ENCODE measurements at places on chromosomes 2 and 18.

DNA sequence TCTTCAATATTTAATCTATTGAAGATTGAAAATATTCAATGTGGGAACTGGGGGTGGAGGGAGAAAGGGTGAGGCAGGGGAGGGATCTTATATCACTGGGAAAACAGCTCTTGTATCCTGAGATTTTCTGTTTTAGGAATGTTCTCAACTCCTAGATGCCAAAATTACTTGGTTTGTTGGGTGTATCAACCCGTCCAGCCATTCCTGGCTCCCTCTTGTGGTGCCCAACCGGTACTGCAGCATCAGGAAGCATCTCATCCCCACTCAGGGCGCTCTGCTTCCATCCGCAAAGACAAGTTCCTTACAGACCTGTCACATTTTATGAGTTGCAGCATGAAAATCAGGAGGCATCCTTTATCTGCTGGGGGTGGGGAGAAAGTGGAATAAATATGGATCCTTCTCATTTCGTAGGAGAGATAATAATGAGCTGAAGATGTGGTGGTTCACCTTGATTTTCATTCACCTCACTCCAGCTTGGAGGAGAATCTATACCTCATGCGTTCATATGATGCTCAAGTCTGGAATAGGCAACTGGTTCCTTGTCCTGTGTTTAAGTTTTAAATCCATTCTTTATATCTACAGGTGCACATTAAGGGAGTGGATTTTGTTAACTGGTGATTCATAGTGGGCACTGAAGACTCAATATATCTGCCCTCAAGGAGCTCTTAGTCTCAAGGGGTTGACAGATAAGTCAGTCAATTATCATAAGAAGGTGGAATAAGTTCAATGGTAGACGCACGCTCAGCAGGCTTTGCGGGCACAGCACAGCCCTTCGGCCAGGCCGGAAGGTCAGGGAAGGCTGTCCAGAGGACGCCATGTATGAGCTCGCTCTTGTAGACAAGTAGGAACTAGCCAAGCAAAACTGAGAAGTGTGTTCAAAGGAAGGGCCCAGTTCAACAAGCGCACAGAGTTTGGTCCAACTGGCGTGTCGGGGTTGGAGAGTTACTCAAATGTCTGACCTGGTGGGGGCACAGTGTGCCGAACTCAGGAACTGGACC, 127.3 kb downstream of the RNF144A start:
- DNase-seq: peak; percentile 52

- DNase-seq: no peak
These were observed 66.9 kb upstream of the TMEM18 start for GRCh38 chr2:744088-744487.

DNA sequence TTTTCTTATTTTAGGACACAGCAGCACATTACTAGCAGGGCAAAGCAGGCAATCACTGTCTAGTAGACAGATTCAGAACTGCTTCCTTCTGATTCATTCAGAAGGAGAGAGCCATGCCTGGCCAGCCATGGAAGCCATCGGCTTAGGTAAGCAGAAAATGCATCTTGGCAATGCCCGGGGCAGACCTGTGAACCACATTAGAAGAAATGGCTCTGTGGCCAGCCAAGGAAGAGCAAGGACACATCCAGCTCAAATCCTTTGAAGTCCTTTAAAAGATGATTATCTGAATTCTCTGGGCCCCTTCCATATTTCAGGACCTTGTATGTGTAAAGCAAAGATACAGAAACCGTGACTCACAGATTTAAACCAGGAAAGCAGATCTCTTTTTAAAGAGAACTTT, 227.4 kb downstream of the PID1 start:
- DNase-seq: no peak

DNA sequence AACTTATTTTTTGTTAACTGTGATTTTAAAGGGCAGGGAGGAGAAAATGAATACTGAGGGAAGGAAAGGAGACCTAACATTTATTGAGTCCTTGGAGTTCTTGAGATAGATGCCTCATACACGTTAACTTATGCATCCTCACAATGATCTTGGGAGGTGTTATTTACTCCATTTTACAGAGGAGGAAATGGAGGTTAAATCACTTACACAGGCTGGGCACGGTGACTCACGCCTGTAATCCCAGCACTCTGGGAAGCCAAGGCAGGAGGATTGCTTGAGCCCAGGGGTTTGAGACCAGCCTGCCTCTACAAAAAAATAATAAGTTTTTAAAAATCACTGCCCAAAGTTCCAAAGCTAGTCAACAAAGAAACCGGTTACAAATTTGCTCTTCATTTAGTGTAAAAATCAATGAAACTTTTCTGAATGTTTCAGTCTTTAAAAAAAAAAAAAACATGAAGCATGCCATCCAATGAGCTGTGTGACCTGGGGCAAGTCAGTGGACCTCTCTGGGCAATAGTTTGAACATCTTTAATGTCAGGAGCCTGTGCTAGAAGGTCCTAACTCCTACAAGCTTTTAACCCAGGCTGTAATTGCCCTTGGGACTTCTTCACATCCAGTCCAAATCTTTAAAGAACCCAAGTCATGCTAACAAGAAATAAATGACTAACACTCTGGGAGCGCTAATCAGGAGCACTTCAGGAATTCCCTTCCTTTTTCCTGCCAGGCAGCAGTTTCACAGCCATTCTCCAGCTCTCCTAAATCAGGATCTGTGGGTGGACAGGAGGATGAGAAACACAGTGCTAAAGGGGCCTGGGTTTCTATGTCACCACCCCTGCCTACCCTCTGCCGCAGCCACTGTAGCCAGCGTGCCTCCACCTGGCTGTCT, 176.4 kb downstream of the TMEM247 start:
- DNase-seq: no peak

DNA sequence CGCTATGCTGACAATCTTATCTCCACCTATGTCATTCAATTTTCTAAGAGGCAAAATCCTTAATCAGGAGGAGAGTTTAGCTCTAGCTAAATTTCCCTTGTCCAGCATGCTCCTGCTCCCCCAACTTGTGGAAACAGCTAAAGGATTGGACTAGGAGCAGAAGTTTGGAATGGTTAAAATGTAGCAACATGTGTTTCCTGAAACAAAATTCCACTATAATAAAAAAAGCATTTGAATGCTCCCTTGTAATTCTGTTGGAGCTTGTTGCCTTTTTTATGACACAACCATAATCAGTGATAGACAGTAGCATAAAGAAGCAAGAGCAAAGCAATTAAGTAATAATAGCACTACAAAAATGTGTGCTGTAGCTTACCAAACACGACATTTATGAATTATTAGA, 6.9 kb downstream of the ACTR3 start:
- DNase-seq: no peak

DNA sequence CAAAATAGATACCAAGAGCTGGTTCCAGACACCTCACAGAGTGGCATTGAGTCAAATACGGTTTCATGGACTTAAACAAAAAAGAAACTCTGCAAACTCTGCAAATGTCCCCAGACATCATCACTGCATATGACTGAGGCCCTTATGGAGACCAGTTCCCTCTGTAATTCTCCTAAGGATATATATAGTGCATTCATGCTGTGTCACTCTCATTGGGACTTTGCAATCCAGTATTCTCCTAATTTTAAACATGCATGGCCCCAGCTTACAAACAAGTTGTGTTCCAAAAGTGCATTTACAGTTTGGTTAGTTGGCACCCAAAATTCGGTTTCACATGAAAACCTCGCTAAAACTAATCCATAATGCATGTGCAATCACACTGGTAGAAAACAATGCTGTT, 18.6 kb upstream of the INO80C start:
- DNase-seq: no peak

GRCh38 chr2:122003196-122003940, 247.9 kb downstream of the TSN start:
- no peak for DNase-seq

DNA sequence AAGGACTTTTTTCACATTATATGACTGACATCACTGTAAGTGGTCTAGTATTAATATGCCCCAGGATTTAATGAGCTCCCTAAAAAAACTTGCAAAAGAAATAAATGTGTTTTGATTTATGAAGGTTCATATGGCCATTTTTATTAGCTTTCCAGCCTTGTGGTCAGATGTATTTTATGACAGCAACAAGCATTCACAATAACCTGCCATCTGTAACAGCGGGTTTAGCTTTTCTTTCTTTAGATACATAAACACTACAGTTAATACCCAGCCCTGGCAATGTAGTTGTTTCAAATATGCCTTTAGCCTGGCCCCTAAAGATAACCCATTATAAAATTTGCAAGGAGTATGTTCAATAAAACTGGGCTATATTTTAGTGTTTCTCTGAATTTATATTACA, 1063.8 kb downstream of the SOCS6 start:
- no peak for DNase-seq

DNA sequence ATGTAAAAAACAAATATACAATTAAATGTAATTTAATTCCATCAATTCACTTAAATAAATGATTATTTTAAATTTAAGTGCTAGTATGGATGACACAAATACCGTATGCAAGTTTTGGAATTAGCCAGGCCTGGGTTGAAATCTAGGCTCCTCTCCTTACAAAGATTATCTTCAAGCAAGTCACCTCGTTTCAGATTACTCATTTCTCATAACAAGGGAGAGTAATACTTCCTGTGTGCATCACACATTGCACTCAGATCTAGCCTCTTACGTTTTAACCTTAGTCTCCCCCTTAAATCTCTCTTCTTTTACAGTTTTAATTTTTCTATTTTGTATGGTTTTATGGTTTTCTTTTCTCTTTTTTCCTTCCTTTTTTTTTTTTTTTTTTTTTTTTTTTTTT, 1475.9 kb upstream of the NXPH2 start:
- DNase-seq: no peak

- DNase-seq: no peak
These were observed 354.5 kb downstream of the PID1 start for GRCh38 chr2:228916416-228917090.

DNA sequence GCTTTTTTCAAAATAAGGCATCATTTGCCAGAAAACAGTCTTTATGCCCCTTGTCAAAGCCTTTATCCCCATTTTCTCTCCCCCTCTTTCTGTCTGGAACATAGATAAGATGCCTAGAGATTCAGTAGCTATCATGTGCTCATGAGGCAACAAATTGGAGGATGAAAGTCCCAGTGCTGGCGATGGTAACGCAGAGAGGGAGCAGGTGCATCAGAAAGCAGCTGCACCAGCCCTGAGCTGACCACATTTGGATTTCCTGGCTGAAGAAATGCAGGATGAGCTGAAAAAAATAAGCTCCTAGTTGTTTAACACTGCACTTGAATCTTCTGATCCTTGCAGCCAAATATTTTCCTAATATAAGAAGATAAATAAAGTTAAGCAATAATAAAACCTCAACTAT, 48.0 kb downstream of the LOXHD1 start:
- DNase-seq: no peak

GRCh38 chr2:70472221-70472890, 81.3 kb downstream of the TGFA start:
- DNase-seq: no peak

DNA sequence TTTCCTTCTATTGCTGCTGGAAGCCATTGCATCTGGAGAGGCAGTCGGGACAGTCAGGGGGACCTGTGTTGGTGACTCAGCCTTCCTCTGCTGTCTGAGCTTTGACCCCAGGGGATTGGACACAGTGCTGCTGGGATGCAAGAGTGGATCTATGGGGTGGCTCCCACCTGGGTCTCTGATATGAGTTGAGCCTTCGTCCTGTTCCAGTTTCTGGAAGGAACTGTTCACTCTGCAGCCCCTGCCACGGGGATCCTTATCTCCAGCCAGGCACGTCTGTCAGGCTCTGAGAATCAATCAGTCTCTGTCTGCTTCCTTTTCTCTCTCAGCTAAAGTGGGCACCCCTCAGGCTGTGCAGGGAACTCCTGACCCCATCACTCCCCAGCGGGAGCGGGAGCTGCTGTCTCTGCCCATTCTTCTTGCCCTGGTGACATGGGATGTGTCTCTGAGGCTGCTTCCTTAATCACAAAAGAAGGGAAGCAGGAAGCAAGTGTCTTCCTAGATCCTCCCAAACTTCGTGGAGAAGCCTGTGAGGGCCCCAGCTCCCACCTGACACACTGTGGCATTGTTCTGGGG, 51.7 kb downstream of the ARHGAP28 start:
- no peak for DNase-seq

- DNase-seq: peak; percentile 45
These were observed 221.9 kb downstream of the DYM start for GRCh38 chr18:49238433-49239042.

- DNase-seq: no peak
These were observed 468.2 kb downstream of the EPHA4 start for GRCh38 chr2:221103930-221104329.

DNA sequence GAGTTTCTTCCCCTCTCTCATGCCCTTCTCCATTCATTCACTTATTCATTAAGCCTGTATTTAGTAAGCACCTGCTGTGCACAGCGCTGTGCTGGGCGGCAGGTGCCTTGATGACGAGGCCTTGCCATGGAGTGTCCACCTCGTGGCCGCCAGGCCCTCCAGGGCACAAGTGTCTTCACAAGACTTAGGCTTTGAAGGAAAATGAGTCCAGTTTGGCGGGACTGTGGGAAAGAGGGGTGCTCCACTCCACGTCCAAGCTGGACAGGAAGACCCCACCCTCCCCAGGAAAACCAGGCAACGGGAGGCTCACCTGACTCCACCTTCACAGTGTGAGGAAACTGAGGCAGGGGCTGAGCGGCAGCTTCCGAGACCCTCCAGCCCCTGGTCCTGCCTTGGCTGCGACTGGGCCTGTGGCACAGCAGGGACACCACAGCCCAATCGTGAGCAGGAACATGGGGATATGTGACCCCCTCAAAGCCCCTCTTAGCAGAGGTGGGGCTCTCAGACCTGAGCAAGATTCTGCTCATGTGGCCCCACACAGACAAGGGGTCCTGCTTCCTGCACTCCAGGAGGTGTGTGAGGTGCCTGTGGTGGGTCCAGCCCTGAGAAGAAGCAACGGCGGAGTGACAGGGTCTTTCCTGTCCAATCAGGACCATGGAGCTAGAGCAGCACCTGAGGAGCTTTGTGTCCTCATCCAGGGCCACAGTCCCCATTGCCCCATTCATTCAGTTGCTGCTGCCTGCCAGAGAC, 110.3 kb upstream of the ODC1 start:
- DNase-seq: no peak

DNA sequence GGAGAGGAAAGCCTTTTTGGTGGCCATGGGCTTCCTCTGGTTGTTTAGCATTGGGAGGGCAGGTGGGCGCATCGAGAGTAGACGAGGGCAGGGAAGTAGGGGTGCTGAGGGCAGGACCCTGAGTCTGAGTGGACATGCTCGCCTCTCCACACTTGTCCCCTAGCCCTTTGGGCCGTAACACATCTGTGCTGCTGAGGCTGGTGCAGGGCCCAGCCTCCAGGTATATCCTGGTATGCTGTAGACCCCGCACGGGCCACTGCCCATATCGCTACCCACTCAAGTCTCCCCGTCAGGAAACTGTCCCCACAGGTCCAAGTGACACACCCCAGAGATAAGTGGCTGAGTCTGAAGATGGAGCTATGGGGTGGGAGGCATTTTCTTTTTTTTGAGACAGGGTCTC, 13.7 kb upstream of the CCDC74B start:
- no peak for DNase-seq

GRCh38 chr2:3309496-3310355, 67.9 kb downstream of the EIPR1 start:
- DNase-seq: no peak

GRCh38 chr2:44342854-44343253, 18.4 kb downstream of the PREPL start:
- no peak for DNase-seq

GRCh38 chr2:196489371-196489770, 150.1 kb upstream of the CCDC150 start:
- no peak for DNase-seq

GRCh38 chr2:174730698-174731018, 33.6 kb downstream of the CHRNA1 start:
- DNase-seq: no peak

All from NCI-H526 (cell line).